ENCODE measurements at places on chromosomes 6 and 20. TPM values are rescaled to one million over a fixed set of nuclear protein-coding genes. Genes with fewer than 3 reads are reported as not detected.

The PLAGL2 gene
- 2.9 TPM for total RNA-seq

The DLL1 gene
- 1.3 TPM for total RNA-seq

The PLN gene
- total RNA-seq = 0.11 TPM

The SYCP2L gene
- total RNA-seq = not detected

The ANGPT4 gene
- not detected for total RNA-seq

The DAAM2 gene
- total RNA-seq = 6.5 TPM

The RFX6 gene
- total RNA-seq = not detected

The PROCR gene
- total RNA-seq = 67.1 TPM

The GGTLC1 gene
- not detected for total RNA-seq

The SYNDIG1 gene
- total RNA-seq = 0.33 TPM

The BMP5 gene
- total RNA-seq = not detected

The EDEM2 gene
- total RNA-seq = 56.7 TPM
